ENCODE measurements at places on chromosomes 2 and 18.
A peak's percentile ranks its signal among the peaks of the same experiment; 100 is the strongest.

GRCh38 chr2:77664491-77664890 is 142.3 kb upstream of the LRRTM4 start:
- no peak for DNase-seq

DNA sequence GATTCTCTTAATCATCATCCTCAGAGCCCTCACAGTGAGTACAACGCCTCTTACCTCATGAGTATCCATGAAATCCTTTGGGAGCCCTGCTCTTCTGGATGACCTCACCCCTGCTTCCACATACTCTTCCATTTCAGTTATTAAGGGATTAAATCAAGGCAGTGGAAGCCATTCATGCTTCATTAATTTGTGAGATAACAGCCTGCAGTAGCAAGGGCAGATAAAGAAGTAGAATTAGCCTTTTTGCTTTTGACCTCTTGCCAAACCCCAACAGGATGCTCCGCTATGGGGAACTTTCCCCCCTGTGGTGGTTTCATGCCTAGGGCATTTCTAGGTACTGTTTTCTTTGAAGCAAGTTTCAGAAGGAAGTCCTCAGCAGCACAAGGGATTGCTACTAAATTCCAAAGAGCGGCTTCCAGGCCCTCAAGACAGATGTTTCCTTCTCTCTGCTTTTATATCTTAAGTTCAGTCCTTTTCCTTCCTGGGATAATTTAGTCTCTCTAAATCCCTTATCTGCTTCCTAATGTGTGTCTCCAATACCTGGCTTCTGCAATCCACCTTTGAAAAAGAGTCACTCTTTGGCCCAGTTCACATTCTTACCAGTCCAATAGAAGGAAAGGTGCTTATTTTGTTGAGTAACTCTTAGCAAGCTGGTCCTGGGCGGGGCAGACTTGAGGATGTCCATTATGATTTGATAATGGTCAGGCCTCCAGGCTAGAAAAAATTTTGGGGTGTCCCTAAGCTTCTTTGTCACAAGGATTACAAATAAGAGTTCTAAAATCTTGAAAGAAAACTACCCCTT is 76.9 kb downstream of the MYO1B start:
- DNase-seq, result peak; percentile 91

DNA sequence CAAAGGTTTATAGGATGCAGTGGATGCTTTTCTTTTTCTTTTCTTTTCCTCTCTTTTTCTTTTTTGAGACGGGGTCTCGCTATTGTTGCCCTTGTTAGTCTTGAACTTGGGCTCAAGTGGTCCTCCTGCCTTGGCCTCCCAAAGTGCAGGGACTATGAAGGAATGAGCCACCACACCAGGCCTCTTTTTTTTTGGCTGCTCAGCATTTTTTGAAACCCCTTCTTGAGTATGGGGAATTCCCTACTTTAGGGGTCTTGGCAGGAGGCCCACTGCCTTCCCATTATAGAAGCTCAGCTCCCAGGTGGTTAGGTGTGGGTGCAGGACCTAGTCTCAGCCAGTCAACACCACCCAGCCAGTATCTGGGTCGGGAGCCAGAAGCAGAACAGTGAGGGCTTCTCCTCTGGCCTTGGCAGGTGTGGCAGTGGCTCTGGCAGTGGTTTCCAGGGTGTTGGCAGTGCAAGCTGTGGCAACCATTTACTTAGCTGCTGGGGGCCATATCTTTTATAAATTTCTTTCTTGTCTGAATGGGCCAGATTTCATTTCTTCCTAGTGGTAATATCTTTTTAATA is 51.4 kb upstream of the ACYP2 start:
- DNase-seq, result no peak

- DNase-seq, result no peak
Measured at GRCh38 chr18:67268530-67268929, 248.0 kb downstream of the DSEL start.

- DNase-seq, result no peak
Measured at GRCh38 chr18:10201659-10202058, 252.8 kb upstream of the APCDD1 start.

GRCh38 chr2:233761040-233761769 is 1.1 kb downstream of the UGT1A1 start:
- DNase-seq, result no peak

DNA sequence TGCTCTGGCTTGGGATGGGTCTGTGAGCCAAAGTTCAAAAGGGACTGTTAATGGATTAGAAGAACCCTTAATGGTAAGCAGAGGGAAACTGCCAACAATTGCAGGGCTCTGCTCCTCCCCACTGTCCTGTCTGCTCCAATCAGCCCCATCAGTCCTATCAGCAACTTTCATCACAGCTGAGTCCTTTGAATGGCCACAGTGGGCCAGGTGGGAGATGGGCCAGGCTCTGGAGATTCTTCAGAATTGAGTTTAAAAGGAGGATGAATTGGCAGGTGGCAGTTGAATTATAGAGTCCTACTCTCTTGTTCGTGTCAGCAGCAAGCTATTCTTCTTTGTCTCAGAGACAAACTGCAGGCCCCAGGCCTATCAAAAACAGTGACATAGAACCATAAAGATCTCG is 573.9 kb downstream of the EPHA4 start:
- no peak for DNase-seq

DNA sequence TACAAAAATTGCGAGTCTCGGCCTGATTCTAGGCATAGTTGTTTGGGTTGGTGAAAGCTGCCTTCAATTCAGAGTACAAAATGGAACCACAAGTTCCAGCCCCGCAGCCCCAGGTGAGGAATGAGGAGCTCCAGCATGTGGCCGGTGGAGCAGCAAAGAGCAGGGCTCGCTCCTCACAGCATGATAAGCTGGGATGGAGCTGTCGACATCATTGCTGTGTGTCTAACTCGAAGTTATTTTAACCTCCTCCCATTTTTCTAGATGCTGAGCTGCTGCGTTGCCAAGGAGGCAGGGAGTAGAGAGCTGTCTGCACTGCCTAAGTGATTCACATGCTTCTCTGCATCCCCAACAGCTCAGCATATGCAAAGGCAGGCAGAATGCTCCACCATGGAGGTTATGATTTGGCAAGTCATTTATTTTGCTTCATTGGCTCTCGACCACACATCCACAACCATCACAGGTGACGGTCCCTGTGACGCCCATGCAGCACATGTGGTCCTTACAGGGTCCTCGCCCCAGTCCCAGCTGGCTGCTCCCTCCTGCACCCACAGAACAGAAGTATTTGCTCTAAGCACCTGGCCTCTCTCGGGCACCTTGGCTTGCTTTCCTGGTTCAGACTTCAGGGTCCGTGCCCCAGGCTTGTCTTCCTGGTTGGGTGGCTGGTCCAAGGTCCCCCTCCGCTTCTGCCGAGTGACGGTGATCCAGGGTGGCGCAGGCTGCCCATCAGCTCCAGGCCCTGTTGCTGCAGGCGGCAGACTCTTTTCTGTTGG is 66.0 kb upstream of the MGAT4A start:
- no peak for DNase-seq

GRCh38 chr2:17798338-17798737 is 17.9 kb upstream of the MSGN1 start:
- no peak for DNase-seq

DNA sequence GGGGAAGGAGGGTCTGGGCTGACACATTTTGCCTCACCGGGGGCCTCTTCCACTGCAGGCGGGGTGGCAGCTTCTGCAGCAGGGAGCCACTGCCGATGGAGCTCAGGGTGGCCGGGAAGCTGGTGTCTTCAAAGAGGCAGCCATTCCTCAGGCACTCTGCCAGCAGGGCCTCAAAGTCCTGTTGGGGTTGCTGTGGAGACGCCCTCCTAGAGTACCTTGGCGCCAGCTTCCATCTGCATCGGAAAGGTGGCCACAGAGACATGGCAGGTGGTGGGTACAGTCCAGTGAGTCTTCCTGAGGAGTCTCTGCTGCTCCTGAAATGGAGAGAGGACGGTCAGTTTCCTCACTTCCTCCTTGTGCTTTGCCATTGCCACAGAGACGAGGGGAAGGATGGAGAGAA is 12.1 kb downstream of the CAPN14 start:
- no peak for DNase-seq

- no peak for DNase-seq
Measured at GRCh38 chr2:19893520-19894133, 8.2 kb downstream of the TTC32 start.

GRCh38 chr2:38622210-38622609 is 19.5 kb upstream of the HNRNPLL start:
- DNase-seq, result no peak

- DNase-seq, result no peak
Measured at GRCh38 chr18:30810580-30810979, 232.0 kb downstream of the DSC3 start.

GRCh38 chr2:196137271-196137670 is 34.1 kb downstream of the STK17B start:
- peak; percentile 15 for DNase-seq

DNA sequence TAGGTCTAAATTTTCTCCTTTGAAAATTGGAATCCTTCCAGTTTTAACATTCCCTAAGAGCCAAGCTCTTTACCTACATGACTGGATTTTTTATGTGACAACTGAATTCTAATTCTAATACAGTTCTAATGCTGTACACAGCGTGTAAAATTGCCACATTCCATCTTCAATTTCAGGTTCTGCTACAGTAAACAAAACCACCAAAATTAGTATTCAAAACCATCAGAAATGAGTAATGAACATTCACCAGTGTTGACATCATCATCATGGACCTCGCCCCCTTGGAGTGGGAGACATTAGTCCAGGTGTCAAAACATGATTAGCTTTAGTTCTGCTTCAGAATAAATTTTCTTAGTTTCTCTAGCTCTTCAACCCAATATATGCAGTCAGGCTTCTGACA is 133.6 kb downstream of the MBD2 start:
- no peak for DNase-seq

Measured in EL (cell line).